Stimulated activated CD8-positive, alpha-beta memory T cell treated with anti-CD3 and anti-CD28 coated beads, Interleukin-4, amount 100 ng/mL, for 4 hours (primary cell): ENCODE measurements at places on chromosomes 16 and 17.

DNA sequence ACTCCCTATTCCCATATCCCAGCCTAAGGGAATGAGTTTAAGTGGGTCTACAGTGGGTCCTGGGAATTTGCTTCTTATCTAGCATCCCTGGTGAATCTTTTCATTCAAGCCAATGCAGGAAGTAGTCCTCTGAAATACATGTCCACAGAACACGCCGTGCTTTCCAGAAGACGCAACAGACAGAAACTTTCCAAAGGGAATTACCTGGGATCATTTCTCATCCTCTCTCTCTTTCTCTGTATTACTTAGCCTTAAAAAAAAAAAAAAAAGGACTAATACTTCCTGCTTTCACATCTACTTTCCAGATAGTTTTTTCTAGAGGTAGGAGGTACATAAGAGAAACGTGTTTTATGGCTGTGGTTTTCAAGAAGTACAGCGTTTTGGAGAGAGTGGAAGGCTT, 499.0 kb downstream of the MAF start:
- DNase-seq = no peak

DNA sequence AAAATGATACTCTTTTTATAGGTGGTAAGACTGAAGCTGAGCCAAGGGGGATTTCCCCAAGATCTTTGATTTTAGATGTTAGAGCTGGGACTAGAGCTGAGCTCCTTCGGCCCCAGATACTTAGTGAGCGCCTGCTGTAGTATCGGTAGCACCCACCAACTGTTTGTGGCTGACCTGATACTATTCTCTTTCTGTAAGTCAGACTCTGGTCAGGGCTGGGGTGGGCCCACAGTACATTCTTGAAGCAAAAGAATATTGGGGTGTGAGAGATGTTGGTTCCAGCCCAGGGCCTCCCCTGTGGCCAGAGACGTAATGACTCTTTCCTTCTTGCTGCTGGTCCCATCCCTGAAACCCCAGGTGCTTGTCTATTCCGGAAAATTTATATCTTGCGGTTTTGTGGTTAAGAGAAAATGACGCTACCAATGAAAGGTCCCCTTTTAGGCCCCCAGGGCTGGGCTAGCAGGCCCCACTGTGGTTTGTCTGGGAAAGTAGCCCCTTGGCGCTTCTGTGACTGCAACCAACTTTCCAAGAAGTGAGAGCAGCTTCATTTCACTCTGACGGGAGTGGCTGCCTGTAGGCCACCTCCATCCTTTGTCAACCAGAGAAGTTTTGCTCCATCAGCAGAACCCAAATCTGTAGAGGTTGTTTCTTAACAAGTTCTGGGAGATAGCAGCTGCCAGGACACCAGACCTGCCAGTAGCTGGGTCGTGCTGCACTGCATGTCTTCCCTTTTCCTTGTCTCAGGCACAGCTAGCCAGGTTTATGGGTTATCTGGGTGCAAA, 86.4 kb upstream of the LGALS9 start:
- DNase-seq = no peak

- DNase-seq = no peak
Measured at GRCh38 chr17:19303367-19303776, 59.2 kb downstream of the B9D1 start.

GRCh38 chr17:77881545-77881944, 77.0 kb upstream of the TNRC6C start:
- DNase-seq = no peak

DNA sequence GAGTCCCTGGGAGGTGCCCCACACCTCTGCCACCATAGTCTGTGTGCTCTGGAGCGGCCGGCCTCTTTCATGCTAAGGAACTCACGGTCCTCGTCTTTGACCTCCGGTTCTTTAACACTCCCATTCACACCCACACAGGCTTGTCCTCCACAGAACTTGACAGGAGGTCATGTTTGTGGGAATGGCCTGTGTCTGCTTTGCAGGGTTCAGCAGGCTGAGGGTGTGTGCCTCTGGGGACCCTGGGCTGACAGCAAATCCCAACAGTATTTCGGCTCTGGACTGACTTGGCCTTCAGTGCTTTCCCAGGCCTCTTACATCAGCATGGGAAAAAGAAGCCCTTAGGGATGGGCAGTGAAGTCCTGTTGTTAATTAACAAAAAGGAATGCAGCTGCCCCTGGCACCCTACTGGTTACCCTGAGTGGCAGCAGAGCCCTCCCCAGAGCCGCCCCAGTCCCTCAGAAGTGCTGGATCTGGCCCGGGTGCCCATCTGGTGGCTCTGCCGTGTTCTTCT, 35.4 kb upstream of the ADORA2B start:
- DNase-seq = no peak

- DNase-seq = peak; percentile 11
Measured at GRCh38 chr17:6666077-6666521, 14.5 kb downstream of the C17orf100 start.

DNA sequence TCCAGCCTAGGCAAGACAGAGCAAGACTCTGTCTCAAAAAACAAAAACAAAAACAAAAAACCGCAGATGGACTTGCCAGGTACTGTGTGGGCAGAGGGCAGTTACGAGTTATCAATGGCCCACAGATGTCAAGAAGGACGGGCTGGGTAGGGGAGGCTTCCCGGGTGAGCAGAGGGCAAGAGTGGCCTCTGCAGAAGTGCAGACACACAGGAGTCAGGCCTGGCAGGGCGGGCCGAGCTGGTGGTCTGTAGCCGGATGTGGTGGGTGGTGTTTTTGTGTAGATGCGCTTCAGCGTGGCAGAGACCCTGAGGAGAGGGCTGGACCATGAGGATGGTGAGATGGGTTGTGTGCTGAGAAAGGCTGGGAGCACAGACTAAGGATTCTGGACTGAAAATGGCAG, 44.9 kb upstream of the KDM6B start:
- no peak for DNase-seq

- DNase-seq = no peak
Measured at GRCh38 chr17:32792207-32792606, 84.7 kb downstream of the MYO1D start.

- DNase-seq = peak; percentile 60
Measured at GRCh38 chr17:69414408-69415274, at the start of gene MAP2K6. TSS of gene MAP2K6 (plus strand) at chr17:69414697. CDS start at chr17:69414985, 288 bp downstream.

DNA sequence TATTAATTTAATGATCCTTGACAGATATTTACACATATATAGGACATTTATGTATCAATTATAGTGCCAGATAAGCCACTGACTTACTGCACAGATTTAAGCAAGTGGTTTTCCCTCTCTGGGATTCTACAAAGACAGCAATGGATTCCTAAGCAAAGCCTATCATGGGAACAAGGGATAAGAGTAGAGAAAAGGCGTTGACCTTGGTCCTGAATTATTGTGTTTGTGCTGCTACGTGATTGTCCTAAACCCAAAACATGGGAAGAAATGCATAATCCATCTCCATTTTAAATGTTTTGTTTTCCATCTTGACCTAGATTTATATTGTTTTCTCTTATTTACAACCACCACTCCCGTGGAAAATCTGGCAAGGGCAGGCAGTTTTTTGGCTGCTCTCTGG, 14.0 kb downstream of the SLFN11 start:
- no peak for DNase-seq

- DNase-seq = no peak
Measured at GRCh38 chr17:45770632-45771270, 13.4 kb upstream of the CRHR1 start.

DNA sequence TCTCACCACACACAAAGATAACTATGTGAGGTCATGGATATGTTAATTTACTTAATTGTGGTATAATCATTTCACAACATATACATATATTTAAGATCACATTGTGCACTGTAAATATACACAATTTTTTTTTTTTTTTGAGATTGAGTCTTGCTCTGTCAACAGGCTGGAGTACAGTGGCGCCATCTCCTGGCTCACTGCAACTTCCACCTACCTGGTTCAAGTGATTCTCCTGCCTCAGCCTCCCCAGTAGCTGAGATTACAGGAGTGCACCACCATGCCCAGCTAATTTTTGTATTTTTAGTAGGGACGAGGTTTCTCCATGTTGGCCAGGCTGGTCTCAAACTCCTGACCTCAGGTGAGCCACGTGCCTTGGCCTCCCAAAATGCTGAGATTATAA, 11.5 kb upstream of the PRSS54 start:
- no peak for DNase-seq

DNA sequence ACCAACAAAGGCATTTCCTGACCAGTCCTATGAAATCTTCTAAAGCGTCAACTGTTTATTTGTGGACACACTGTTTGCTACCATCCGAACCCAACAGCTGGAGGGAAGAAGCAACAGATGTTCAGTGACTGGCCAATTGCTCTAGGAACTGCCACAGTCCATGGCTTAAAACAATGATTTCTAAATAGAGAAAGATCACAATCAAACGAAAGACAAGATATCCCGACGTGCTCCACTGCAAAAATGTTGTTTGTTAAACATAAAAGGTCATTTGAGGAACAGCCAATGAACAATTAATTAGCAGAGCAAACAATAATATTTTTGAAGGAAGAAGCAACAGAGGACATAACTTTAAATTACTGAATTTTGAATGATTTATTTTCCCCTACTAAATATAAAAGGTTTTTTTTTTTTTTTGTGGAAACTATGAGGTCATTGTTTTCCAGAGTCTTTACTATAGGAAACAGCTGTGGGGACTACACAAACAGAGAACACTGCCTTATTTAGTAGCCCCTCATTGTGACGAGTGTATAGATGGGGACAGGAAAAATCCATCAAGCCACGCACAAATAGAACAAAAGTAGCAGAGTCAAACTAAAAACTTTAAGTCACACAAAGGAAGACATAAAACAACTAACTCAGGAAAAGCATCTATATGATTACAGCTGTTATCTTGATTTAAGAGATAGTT, 17.2 kb downstream of the USP31 start:
- DNase-seq = no peak

DNA sequence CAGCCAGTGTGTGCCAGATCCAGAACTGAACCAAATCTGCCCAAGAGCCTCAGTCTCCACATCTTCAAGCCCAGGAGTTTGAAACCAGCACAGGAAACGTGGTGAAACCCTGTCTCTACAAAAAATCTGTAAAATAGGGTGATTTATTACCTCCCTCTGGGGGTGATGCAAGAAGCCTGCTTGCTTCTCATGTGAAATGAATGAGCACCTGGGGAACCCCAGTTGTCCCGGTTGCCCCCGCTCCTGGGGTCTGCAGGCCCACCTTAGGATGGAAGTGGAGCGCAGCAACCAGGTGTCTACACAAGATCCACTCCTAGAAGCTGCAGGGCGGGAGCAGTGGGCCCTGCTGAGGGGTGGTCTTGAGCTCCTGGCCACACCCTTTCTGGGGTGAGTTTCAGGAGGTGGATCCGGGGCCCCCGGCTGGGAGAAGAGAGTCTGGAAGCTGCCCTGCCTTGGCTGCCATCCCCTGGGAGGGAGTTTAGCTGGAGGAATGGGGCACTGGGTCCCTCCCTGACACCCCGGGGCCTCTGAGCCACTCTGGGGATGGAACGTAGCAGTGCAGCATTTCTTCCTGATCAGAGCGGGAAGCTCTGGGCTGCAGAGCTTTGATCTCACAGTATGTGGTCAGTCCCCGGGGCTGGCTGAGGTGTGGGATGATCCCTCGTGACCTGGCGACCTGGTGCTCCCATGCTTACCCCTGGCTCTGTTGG, 117.8 kb downstream of the RAB11FIP4 start:
- DNase-seq = no peak

DNA sequence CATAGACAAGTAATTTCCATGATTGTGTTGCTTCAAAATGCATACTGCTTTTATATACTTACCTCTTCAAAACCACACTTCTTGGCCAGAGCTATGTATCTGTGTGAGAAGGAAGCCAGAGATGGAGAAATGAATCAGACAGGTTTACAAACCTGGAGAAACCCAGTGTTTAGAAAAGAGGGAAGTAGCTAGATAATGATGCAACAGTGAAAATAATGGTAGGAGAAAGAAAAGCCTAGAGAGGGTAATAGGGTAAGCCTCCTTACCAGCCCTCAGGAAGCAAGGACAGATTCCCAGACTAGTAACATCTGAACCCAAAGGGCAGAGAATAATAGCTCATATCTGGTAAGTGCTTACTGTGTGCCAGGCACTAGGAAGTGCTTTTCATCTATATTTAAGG, 250.3 kb upstream of the CDH11 start:
- DNase-seq = no peak

GRCh38 chr17:10032118-10032852, 127.2 kb upstream of the RCVRN start:
- DNase-seq = no peak

DNA sequence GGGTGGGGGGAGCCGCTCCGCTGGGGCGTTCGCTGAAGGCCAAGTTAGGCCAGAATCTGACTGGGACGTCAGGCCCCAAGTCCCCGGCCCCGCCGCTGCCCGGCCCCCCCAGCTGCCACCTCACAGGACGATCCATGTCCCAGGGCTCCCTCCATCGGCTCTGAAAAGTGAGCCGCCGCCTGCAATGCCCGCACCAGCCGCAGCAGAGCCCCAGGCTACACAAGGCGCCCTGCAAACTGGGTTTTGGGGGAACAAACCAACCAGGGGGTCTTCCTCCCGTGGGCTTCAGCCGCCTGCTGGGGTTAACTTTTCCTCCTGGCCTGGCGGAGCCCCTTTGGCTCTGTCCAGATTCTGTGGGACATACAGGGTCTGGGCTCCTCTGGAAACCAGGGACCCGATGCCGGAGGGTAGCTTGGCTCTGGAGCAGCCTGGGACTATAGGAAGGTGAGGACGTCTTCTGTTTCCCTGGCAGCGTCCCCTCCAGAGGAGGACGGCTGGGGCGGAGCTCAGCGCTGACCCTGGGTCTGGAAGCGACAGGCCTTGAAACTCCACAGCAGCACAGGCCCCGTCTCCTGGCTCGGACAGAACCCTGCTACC, 835 bp downstream of the NME4 start:
- no peak for DNase-seq

GRCh38 chr17:38869526-38870258, at the start of gene LASP1:
TSS of gene LASP1 (plus strand) at chr17:38870058. CDS start at chr17:38870190, 132 bp downstream.
- peak; percentile 74 for DNase-seq
